ENCODE measurements at places on chromosomes 12 and 14. TPM values are rescaled to one million over a fixed set of nuclear protein-coding genes. Genes with fewer than 3 reads are reported as not detected.

TTC6 gene
- not detected for polyA plus RNA-seq

RPL36AL gene
- polyA plus RNA-seq = 408 TPM

KIF26A gene
- not detected for polyA plus RNA-seq

KDM5A gene
- 17.1 TPM for polyA plus RNA-seq

GRCh38 chr14:103738166-103738565, 22.6 kb downstream of the ZFYVE21 start:
- no peak for DNase-seq

DNA sequence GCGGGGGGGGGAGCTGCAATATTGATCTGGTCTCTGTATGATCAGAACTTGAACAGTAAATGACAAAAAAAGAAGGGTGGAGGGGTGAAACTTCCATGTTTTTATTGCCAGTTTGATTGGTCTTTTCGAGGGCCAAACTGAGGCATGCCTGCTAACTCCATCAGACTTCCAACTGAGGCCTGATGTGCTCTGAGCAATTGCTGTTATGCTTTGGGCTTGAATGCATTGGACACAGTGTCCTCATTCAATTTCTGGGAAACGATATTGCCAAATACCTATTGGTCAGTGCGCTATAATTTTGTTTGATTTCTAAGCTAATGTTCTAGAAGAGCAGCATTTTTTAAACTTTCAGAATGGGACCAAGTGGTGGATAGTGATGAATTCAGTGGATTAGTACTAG, 2.1 kb upstream of the SLC38A2 start:
- no peak for DNase-seq

- DNase-seq = no peak
Observed at GRCh38 chr12:4433745-4434058, 11.9 kb downstream of the FGF6 start.

DNA sequence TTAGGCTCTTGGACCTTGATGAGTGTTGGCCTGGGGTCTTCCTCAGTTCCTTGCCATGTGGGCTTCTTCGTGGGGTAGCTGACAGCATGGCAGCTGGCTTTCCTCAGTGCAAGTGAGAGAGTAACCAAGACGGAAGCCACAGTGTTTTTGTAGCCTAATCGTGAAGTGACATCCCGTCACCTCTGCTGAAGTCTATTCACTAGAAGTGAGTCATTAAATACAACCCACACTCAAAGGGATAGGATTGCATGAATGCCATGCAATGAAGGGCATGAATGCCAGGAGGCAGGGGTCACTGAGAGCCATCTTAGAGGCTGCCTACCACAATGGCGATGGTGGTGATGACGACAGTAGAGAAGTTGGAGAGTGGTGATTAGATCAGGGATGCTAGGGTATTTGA, 13.5 kb upstream of the ASIC1 start:
- DNase-seq = no peak

Data from CD14-positive monocyte (primary cell).